H1 (cell line): ENCODE measurements at places on chromosomes 7 and 10.

DNA sequence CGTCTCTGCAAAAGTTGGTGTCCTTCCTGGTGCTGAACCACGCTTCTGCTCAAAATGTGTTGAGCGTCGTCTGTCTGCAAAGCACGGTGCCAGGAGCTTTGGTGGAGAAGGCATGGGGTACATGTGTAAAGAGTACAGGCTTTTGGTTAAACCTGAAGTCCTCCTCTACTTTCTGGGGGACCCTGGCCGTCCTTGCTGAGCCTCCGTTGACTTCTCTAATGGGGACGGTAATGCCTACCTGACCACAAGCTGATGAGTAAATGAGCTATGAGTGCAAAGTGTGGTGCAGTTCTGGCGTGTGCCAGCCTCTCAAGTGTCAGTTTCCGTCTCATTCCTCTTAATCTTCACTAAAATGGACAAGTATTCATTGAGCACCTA, 527 bp upstream of the HERPUD2 start:
- DNase-seq: no peak

DNA sequence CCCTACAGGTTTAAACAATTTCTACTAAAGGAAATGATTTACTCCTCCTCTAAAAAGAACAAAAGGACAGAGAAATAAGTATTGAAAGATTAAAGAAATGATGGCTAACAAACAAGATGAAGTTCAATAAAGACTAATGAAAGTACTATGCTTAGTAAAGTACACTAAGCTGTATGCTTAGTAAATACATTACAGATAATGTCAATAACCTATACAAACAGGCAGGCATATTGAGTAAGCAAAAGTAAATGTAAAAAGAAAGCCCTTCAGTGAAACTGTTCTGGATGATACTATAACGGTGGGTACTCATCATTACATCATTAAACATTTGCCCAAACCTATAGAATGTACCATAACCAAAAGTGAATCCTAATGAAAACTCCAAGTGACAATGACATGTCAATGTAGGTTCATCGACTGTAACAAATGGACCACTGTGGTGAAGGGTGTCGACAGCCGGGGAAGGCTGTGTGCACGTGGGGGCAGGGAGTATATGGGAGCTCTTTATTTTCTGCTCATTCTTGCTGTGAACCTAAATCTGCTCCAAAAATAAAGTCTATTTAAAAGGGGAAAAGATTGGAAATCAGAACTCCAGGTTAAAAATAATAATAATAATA, 34.0 kb downstream of the CYTH3 start:
- DNase-seq: no peak

DNA sequence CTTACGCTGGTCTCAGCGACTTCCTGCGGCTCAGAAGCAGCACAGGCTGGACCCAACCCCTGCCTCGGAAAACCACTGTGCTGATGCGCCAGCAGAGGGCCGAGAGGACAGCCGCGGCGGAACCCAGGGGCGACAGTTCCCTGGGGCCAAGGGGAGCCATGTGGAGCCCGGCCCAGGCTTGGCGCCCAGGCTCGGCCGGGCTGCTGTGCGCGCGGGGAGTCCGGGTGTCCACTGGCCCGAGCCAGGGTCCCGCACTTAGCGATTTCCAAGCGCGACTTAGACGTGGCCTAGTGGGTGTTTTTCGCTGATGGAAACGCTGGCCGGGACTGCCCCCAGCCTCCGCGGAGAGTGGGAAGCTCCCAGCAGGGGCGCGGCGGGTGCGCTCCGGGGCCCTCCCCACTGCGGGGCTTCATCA, 18.6 kb upstream of the ZNF32 start:
- DNase-seq: no peak

- no peak for DNase-seq
Measured at GRCh38 chr7:143046426-143046851, 5.7 kb upstream of the OR6V1 start.

DNA sequence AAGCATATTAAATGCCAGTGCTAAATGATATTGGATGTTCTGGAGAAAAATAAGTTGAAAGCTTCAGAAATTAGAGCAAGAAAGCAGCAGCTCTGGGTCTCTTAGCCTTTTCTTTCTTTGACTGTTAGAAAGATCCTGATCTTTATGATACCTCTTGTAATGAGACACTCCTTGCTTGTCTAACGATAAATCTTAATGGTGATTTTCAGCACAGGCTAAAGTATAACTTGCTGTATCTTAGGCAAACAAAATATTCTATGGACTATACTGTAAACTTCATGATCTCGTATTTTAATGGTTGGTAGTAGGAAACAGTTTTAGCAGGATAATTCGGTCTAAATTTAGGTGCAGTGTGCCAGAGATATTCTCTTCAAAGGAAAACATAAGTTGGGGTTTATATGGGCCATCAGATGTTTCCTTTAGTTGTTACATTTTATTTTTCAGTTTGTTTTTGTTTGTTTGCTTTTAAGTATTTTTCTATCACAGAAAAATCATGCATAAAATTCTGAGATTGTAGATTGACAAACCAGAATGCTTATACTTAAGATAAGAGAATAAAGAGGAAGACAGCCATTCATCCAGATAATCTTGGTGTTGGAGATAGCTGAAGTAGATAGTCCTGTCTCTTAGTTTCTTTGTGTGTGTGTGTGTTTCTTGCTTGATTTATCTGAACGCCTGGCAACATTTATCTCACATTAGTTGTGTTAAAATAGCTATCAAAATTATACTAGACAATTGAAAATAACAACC, 4.7 kb downstream of the CASD1 start:
- DNase-seq: no peak

GRCh38 chr7:15461576-15461975, 100.2 kb downstream of the AGMO start:
- no peak for DNase-seq

GRCh38 chr10:113583571-113583970, 30.7 kb downstream of the HABP2 start:
- no peak for DNase-seq

DNA sequence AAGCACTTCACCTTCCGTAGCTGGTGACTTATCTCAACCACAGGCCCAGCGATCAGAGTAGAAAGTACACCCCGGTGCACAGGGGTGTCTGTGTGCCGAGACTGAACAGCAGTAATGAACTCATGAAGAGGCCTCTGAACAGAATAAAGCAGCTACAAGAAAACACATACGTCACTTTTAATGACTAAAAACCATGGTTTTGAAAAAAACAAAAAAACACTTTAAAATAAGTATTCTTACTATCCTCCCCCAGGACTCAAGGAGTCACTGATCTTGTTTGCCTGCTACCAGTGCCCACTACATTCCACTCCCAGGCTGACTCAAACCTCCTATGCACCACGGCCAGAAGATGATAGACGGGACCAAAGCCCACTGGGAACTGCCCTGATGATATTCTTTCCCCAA, 53.8 kb downstream of the NCAPG2 start:
- no peak for DNase-seq

DNA sequence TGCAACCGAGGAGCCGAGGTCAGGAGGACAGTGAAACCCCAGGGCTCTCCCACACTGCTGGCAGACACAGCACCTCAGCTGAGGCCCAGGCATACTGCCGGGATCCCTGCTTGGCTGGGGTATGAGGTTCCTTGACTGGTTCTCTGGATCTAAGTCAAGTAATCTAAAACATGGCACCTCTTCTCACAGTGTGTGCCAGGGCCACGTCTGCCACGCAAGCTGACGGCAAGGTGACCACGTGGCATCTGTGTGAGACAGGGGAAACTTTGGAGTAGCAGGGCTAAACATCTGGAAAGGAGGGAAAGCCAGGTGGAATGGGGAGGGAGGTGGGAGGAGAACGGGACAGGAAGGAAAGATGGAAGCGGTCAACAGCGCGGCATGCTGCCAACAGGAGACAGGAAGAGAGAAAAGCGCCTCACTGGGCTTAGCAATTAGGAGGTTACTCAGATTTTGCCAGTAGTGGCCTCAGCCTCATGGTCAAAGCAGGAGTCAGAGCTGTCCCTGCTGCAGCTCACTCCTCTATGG, 103.7 kb downstream of the CXCL12 start:
- DNase-seq: no peak

DNA sequence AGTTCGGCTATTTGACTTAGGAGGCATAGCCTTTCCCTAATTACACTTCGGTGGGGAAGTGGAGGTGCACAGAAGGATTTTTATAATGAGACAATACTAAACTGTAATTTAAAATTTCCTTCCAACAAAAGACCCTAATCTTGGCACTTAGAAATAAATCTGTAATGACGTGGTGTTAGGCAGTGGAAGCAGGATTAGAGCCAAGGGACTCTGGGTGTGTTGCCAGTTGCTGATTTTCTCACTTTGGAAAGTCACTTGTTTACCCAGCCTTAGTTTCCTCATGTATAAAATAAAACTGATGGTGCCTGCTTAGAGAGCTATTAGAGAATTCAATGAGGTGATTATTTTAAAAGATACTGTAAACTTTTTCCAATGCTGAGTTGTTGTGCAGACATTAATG, 287.2 kb downstream of the AUTS2 start:
- no peak for DNase-seq
